ENCODE measurements at places on chromosomes 7 and 10.

DNA sequence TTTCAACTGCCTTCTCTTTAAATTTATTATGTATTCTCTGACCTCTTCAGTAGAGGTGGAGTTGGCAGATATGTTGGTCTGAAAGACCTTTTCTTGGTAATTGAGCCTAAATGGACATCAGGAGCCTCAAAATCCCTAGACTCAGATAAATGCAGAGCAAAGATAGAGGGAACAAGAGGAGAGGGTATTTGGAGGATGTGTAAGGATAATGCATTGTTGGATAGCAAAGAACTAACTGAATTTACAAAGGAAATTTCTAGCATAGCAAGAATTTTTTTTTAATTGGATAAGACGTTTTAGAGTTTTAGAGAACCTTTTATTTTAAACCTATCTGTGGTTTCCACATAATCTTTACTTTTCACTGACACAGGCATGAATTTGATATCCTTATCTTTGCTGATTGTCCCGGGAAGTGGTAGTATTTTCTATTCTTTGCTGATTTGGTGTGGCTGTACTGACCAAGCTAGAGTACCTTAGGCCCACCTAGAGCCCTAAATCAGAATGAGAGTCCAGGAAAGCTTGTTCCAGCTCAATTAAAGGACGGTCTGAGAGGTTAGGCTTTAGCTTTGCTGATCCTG lies 91.3 kb downstream of the NRF1 start:
- no peak for DNase-seq

DNA sequence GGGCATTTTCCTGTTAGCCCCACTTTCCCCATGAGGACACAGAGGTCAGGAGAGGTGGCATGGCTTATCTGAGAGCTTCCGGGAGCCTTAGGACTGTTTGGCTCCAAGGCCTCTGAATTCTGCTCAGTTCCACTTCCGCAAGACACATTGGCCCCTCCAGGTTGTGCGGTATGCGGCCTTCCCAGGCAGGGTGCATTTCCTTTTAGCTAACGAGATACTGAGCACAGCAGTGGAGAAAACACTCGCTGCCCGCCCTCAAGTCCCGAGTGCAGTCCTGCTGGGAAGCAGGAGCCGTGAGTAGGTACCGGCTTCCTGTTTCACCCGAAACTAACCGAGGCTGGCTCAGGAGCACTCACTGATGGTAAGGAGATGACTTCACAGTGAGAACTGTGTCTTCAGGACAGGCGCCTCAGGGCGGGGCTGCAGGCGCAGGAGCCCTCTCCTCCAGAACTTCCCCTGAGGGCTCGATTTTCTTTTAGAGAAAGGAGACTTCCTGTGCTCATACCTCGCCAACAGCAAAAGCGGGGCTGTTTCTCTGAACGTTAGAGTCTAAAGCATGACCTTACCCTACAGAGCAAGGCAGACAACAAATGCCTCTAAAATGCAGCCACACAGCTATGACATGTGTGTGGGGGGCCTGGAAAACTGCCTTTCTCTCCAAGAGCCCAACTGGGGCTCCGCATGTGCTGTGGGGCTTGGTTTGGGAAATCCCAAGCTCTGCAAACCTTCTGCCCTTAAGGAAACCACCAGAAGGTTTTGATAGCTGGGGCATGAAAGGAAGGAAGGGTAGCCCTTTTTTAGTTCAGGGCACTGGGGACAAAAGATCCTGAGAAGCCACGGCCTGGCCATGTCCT lies 25.9 kb downstream of the RGS10 start:
- DNase-seq: peak; percentile 47

- no peak for DNase-seq
These were observed 101.0 kb upstream of the IKZF1 start for GRCh38 chr7:50203521-50203920.

DNA sequence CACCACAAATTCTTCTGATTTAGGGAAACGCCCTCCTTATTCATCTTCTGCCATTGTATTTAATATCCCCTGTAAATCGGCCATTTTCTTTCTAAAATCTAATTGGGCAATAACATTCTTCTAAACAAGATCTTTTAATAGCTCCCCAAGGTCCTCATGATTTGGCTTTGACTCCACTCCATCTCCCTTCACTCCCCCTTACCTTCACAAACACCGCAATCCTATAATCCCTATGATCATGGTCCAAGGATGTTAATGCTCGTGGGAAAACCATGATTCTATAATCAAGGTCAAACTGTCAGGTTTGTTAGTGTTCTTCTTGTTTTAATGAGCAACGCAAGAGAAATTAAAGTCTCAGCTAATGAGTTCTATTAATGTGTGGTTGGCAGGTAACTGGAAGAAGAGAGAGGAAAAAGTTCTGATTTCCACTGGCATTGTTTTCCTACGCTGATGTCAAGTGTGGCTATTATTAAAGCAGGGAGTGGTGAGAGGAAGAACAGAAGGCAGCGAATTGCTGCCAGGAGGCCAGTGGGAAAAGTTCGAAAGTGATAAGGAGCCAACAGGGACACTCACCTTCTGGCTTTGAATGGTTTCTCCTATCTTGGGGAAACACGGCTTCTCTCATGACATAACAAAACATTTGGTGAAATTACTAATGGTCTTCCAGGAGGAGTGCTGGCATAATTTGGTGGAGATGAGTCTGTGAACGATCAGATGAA lies 28.1 kb downstream of the LRRC72 start:
- no peak for DNase-seq

DNA sequence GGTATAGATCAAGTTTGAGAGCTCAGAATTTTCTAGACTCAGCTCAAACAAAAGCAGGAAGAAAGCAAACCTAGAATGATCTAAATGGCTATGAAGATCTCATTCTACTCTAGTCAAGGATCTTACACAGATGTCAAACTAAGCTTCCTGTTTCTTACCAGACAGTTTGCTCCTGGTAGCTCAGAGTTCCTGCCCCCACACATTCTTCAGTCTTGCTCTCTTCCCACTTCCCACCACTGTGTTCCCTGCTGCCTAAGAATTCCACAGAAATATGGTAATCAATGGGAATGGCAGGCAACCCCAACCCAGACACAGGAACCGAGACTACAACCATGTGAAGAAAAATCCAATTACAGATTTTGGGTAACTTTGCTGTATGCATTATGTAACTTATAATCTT lies 133.4 kb upstream of the PTN start:
- no peak for DNase-seq

DNA sequence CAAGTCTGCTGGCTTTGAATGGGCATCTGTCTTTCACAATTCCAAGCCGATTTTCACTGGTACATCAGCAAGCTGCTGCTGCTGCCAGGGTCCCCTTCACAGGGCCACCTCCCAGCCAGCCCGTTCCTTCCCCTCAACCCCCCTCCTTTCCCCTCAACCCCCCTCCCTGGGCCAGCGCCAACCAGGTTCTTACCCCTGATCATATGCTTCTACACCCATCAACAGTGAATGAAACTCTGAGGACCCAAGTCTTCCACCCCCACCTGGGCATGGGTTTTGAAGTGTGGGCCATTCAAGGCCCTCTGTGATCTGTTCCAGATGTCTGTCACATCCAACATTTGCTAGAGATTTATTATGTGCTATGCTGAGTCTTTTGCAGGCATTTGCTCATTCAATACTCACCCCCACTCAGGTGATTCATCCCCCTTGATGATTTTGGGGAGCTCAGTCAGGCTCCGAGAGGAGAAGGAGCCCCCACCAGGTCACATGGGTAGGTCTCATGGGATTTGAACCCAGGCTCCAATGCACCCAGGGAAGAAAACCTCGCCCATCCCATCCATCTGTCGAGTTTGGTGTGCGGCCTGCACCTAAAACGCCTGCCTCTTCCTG lies 52.7 kb upstream of the FOXK1 start:
- no peak for DNase-seq

DNA sequence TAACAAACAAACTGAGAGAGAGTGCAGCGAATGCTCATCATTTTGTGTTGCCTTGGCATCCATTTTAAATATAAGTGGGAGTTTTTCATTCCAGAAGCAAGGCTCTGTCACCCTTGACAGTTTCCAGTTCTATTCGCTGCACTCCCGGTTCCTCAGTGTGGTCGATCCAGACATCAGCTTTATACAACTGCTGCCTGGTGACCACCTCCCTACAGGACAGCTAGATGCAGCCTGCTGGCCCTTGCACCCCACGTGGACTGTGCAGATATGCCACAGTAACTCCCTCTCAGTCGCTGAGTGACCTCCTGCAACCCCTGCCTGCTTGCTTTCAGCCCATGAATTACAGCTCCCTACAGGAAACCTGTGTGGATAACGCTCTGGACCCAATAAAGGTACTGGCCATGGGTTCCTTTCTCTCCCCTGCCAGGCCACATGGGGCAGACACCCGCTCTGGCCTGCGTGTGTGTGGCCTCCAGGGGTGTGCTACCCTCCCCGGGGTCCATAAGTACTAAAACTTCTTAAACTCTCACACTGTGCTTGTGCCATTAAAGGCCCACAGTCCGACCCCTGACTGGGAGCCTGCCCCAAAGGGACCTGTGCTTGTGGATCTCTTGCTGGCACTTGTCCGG lies 23.6 kb downstream of the BEND7 start:
- DNase-seq: no peak

Data from MCF 10A (cell line).